Suppressor macrophage (primary cell): ENCODE measurements at places on chromosomes 3 and 15.

- DNase-seq, result no peak
These were observed 207.3 kb downstream of the XXYLT1 start for GRCh38 chr3:195063581-195064193.

GRCh38 chr3:146465693-146466465, 3.5 kb downstream of the PLSCR2 start:
- no peak for DNase-seq

GRCh38 chr15:99090938-99091337, 13.9 kb upstream of the SYNM start:
- no peak for DNase-seq

DNA sequence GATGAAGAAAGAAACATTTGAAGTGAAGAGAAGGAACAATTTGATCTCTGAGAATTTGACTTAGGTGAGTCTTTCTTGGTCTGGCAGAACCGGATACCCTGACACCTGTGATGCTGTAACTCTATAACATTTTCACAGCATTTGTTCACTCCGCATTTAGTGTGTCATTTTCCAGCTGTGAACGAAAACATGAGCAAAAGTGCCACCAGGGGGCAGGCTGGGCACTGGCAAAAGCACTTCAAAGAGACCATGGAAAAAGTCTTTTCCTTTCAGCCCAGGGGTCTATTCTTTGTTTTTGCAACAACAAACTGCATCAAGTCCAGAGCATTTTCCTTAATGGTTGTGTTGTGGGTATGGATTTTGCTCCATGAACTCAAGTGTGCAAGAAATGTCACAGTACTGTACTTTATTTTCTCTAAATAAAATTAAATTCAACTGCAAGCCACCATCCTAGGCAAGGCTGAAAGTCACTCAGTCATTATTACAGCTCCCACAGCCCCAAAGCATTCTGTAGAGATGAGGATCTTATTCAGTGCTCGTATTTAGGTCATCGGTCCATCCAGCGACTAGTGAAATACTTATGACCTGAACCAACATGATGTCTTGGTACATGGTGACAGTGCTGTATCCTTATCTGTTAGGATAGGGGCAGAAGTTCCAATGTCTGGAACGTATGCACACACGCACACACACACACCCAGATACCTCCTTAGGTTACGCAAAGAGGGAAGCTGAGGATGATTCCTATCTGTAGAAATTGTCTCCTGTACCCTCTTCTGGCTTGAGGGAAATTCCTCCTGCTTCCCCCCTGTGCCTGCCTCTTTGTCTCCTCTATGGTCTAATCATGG, 125.5 kb downstream of the GADL1 start:
- DNase-seq, result peak; percentile 77

DNA sequence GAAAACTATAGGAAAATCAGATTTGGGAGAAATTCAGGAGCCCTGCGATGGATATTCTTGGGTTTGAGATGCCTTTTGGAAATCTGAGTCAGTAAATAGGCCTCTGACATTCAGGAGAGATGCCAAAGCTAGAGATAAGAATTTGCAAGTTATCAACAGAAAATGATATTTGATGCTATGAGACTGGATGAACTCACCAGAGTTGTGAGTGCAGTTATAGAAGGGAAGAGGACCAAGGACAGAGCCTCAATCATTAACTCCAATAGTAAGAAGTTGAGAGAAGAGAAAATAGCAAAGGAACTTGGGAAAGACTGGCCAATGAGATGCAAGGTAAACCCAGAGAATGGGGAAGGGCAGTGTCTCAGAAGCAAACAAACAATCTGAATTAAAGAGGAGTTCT, 7.9 kb upstream of the ANO10 start:
- DNase-seq, result no peak

DNA sequence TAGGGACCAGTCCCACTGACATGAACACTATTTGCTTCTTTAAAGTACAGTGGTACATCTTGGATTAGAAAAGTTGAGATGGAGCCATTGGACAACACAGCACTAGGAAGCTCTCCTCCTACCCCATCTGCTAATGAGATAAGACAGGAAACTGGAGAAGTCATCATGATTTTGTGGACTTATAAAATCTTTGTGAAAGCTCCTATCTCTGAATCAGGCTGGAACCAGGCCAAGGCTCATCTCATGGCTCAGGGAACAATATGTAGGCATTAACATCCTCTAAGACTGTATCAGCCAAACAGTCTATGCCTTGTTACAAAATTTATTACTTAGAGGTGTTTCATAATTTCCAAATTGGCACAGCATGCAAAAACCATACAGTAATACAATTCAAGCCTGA, 84.1 kb downstream of the BOC start:
- no peak for DNase-seq

GRCh38 chr3:53155760-53156159, 5.2 kb upstream of the PRKCD start:
- DNase-seq, result no peak

- DNase-seq, result no peak
These were observed 58.5 kb upstream of the SPATA16 start for GRCh38 chr3:173199568-173199967.

- no peak for DNase-seq
These were observed 157.3 kb downstream of the IGF1R start for GRCh38 chr15:98805434-98806274.

DNA sequence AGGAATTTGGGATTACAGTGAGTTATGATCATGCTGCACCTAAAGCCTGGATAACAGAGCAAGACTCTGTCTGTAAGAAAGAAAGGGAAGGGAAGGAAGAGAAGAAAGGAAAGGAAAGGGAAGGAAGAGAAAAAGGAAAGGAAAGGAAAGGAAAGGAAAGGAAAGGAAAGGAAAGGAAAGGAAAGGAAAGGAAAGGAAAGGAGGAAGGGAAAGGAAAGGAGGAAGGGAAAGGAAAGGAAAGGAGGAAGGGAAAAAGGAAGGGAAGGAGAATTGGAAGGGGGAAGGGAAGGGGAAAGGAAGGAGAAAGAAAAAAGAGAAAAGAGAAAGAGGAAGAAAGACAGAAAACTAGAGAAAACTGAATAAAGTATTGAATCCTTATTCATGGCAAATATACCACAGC, 359.8 kb downstream of the ULK4 start:
- DNase-seq, result no peak

GRCh38 chr3:187783098-187783497, 37.8 kb upstream of the BCL6 start:
- DNase-seq, result peak; percentile 53

GRCh38 chr3:39407259-39407629, 724 bp downstream of the RPSA start:
- peak; percentile 23 for DNase-seq
